ENCODE measurements at places on chromosomes 1 and 21.
A peak's percentile ranks its signal among the peaks of the same experiment; 100 is the strongest.

DNA sequence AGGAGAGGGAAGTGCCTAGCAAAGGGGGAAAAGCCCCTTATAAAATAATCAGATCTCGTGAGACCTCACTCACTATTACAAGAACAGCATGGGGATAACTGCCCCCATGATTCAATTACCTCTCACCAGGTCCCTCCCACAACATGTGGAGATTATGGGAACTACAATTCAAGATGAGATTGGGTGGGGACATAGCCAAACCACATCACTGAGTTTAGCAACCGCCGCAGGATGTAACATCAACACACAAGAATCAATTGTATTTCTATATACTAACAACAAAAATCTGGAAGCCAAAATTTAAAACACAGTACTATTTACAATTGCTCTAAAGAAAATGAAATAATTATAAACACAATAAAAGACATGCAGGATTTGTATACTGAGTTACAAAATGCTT is 21.9 kb downstream of the DIRAS3 start:
- DNase-seq, result no peak

- no peak for DNase-seq
These were observed 4.3 kb upstream of the HEYL start for GRCh38 chr1:39643705-39644104.

DNA sequence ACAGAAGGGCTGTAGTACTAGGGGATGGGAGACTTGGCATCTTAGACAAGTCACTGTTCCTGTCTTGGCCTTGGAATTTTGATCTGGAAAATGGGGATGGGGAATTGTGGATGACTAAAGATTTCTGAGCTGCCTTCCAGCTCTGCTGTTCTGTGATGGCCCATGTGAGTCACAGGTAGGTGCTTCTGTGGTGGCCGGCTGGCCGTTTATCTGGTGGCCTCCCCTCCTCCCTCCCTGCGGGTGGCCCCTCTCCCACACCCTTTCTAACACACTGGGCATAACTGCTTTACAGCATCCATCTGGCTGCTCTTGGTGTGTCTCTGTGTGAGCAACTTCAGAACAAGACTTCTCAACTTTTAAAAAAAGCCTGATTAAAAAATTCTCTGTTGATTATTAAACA is 35.9 kb downstream of the KCNA2 start:
- DNase-seq, result no peak

DNA sequence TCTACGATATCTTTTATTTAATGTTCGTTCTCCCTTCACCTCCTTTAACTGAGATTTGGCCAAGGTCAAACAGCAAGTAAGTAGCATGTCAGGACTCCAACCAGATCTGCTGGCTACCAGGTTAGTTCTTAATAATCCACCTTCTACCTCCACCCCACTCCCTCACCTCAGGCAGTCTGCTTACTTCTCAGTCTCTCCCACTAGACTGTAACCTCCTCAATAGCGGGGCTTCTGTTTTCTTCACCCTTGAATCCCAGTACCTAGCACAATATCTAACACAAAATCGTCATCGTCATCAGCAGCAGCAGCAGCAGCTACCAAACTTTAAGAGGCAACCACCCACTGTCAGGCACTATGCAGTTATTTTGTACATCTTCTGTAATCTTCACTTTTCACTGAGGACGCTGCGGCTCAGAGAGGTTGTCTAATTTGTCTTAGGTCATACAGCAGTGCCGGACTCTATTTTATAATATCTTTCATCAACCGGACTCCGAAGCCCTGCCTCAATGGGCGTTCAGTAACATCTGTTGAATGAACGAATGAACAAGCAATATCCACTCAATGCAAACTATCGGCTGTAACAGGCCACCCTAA is 859 bp upstream of the MAGI3 start:
- no peak for DNase-seq

GRCh38 chr1:35259561-35259960 is 8.9 kb upstream of the ZMYM4 start:
- no peak for DNase-seq

DNA sequence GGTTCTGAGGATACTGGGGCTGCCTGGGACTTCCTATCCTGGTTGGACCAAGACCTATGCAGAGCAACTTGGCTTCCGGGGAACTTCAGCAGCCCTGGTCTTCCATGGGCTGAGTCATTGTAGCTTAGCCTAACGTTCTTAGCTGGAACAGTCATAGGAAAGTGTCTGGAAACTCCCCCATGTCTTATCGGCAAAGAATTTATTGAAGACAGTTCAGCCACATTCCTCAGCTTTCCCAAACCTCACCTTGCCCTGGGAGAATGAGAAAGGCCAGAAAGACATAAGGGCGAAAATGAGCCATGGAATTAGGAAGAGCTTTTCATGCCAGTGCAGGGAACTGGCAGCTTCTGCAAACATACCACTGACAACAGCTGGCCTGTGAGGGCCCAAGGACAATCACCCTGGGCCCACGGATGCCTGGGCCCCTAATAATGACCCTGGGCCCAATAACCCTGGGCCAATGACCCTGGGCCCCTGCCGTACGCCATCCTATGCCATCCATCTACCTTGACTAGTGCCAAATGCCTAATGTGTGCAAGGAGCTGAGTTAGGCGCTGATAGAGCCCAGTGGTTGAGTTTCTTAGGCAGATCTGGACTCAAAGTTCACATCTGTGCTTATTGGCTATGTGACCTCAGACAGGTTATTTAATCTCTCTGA is 114.4 kb upstream of the GADD45A start:
- no peak for DNase-seq

- DNase-seq, result no peak
These were observed 20.2 kb downstream of the SDC3 start for GRCh38 chr1:30888391-30888790.

- DNase-seq, result peak; percentile 25
These were observed 2.4 kb upstream of the PRAMEF18 start for GRCh38 chr1:13228343-13228781.

DNA sequence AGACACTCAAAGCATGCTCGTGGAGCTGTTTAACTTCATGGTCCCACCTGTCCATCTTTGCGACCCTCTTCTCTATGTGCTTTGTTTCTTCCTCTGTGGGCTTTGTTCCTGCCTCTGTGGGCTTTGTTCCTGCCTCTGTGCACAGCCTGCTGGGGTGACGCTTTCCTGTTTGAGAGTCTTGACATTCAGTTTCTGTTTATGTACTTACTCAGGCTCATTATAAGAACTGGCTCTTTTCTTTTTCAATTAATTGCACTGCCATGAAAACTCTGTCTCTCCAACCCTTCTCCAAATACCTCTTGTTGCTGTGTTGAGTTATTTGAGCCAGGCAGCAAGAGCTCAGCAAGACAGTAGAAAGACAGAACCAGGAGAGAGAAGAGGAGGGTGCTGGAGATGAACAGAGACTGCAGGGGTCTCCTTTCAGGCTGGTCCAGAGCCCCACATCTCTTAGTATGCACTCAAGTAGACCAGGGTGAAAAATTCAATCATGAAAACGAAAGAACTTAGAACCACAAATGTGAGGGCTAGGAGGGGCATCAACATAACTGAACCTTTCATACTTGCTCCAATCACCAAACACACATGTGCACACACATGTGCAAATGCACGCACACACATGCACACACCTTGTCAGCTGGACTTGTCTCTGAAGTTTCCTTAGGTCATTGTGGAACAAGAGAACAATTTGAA is 88.3 kb upstream of the SGIP1 start:
- DNase-seq, result peak; percentile 44

- DNase-seq, result no peak
These were observed 15.2 kb downstream of the CASQ2 start for GRCh38 chr1:115753361-115753760.

DNA sequence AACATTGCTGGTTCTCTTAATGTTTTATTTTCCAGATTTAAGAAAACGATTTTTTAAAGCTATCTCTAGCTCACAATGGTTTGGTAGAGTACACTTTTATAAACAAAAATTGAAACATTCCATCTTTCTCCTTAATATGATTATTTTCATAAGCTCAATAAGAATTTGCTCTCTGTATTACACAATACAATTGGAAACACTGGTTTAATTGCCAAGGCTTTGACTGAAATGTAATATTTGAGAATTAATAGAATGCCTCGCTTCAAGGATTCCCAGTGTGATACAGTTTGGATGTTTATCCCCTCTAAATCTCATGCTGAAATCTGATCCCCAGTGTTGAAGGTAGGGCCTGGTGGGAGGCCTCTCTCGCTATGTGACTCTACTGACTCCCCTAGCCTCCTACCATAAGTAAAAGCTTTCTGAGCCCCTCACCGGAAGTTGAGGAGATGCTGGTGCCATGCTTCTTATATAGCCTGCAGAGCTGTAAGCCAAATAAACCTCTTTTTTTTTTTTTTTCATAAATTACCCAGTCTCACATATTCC is 67.4 kb downstream of the DDAH1 start:
- DNase-seq, result no peak

DNA sequence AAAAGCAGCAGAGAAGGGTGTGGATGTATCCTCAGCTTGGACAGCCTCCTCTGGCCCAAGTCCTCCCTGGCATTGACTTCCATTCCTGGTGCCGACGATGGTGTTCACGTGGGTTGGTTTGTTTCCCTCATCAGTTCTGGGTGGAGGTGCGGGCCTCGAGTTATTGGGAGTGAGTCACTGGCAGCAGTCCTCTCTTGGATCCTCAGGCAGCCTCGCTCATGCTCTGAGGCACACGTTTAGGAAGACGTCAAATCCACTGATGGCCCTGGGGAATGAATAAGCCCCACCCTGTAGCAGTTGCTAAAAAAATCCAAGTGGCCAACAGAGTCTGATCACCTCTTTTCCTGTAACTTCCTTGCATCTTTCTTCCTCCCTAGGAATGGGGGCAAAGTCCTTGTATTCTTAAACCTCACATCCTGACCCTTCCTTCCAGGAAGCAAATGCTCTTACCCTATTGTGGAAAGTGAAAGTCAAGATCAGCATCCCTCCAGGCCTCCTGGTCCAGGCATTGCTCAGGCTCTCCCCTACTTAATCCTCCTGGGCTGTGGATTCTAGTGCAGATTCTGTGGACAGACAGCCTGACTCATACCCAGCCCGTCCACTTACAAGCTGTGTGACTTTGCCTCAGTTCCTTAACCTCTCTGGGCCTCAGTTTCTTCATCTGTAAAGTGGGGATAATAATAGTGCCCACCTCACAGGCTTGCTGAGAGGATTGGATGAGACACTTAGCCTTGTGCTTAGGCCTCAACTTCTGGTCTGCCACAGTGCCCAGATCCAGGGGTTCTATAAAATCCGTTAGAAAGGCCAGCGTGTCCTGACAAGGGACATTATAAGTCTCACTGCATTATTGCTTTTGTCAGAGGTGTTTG is 111.1 kb downstream of the TLR5 start:
- no peak for DNase-seq

DNA sequence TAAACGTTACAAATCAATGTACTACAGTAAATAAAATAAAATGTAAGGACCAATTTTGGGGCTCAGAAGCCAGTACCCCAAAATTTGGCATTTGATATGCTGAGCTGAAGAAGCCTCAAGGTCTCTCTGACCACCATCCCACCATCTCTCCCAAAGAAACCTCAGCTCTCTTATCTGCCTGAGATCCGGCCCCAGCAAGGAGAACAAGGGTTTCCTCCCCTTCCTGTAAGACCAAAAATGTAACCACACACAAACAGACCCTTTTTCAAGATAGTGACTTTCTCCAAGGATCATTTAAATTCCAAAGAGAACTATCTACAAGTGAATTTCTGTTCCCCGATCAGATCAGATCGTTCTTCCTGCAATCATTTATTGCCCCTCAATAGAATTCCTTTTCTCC is 68.1 kb upstream of the SLC45A1 start:
- no peak for DNase-seq

GRCh38 chr1:169305948-169306347 is 61.6 kb downstream of the NME7 start:
- DNase-seq, result no peak

DNA sequence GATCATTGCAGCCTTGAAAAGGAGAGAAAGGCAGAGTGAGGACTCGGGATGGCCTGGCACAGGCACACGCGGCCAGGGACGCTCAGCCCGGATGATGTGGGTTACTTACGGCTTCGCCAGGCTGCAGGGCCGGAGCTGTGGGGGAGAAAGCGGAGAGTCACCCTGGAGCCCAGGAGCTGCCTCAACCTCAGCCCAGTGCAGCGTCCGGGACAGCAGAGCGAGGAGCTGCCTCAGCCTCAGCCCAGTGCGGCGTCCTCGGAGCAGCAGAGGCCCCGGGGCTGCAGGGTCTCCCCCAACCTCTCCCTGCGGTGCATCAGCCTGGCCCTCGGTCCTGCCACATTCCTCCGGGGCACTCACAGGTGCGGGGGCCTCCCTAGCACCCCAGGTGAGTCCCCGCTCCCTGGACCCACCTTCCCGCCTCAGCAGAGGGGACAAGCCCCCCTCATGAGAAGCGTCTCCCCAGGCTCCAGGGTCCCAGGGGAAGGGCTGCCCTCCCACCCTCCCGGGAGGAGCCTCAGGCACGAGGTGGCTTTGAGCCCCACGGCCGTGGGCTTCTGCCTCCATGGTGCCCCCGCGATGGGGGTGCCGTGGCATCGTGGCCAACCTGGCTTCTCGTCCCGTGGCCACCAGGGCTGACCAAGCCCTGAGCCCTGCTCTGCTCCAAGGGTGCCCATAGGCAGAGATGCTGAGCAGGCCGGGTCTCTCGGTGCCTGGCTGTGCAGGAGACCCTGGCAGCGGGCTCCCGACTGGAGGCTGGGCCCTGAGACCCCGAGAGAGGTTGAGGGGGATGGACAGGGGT is 10.5 kb upstream of the RNF223 start:
- no peak for DNase-seq

- no peak for DNase-seq
These were observed 89.2 kb downstream of the ADSS2 start for GRCh38 chr1:244362476-244362875.

DNA sequence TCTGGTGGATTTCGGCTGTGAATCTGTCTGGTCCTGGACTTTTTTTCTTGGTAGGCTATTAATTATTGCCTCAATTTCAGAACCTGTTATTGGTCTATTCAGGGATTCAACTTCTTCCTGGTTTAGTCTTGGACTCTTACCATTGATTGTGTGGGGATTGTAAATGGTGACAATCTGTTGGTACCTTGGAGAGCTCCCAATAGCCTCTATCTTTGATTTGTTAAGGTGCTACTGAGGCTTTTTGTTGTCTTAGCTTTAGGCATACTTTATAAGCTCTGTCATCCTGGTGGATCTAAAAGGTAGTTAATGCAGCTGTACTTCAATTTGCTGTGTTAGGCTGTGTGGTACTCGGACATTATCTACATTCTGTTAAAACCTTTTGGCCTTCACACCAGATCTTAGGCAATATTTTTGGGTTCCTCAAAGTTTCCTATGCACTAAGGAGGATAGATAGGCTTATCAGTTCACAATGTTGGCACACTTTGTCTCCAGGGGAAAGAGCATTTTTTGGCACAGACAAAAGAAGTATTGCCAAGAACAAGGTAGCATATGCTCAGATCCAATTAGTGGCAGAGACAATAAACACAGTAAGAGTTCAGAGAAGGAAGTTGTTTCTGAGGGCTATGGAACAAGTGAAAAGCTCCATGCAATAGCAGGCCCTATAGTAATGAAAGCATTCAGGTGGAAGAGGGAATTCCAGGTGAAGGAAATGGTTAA is 230.4 kb downstream of the PDE4B start:
- no peak for DNase-seq

DNA sequence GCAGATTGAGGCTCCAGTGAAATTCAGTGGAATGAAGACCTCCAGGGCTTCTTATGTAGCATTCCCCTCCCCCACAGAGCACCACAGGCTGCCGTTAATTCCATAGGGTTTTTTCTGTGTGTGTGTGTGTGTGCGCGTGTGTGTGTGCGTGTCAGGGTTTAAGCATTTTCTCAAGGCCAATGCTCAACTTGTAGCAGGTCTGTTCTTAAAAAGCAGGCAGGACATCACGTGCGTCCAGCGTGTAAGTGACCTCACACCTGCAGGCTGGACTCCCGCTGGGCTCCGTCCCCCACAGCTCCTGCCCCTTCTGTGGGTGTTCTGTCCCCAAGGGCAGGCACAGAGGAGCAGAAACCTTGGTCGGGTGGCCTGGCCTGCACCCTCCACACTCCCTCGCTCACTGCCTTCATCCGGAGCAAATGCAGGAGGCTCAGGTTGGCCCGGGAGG is 5.3 kb downstream of the PRDM16 start:
- no peak for DNase-seq
